Inflammatory macrophage treated with lipopolysaccharide for 4 hours (primary cell): ENCODE measurements at places on chromosomes 13 and 19.

- DNase-seq: peak; percentile 28
Measured at GRCh38 chr19:33350538-33351309, 22.8 kb upstream of the CEBPG start.

DNA sequence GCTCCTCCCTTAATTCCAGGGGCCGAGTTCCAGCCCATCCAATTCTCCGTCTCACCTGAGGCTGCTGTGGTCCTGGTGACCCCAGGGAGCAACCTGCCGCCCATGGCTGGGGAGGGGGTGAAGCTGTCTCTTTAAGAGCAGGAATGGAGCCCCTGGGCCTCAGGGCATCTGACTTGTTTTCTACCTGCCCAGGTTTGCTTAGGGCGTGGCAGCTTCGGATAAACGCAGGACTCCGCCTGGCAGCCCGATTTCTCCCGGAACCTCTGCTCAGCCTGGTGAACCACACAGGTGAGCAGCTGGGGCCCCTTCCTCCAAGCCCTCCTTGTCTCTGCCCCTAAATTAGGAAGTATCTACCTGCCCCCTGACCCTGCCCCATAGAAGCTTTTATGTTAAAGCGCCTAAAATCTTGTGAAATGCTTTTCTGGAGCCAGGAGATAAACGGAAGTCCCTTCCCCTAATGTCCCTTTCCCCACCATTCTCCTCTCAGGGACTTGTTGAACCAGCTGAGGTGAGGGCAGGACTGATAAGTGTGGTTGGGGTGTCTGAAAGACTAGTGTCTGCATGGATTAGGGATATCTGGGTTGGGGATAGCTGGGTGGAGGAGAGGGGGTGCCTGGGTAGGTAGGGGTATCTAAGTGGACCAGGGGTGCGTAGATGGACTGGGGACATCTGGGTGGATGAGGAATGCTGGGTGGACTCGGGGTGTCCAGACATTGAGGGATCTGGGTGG is 614 bp downstream of the FXYD3 start:
- DNase-seq: no peak

DNA sequence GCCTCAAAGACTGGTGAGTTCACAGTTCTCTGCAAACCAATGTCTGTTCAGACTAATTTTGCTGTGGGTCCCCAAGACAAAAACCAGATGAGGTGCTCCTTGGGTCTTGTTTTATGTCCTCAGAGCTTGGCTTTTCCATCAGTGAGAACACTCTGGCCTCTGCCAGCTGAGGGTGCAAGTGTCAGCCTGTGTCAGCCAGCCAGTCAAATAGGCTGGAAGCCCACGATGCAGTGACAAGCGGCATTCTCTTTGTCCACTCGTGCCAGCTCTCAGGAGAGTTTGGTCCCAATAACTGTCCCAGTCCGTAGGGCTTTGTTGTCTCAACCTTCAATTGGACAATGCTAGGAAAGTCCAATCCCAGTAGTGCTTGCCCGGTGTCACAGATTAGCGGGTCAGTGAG is 9.4 kb upstream of the AKT2 start:
- DNase-seq: no peak

GRCh38 chr19:14517840-14518505 is at the start of gene DNAJB1:
Gene DNAJB1 (minus strand): TSS chr19:14518397. CDS start chr19:14518349, 48 bp downstream.
- DNase-seq: peak; percentile 83

- DNase-seq: no peak
Measured at GRCh38 chr13:26340807-26341206, 86.9 kb downstream of the CDK8 start.
